GF-D8 (cell line): ENCODE measurements at places on chromosomes 1 and 21.

- DNase-seq: no peak
Observed at GRCh38 chr1:234592240-234592639, 17.7 kb downstream of the IRF2BP2 start.

GRCh38 chr1:62283986-62284385, 35.2 kb downstream of the KANK4 start:
- DNase-seq: no peak

DNA sequence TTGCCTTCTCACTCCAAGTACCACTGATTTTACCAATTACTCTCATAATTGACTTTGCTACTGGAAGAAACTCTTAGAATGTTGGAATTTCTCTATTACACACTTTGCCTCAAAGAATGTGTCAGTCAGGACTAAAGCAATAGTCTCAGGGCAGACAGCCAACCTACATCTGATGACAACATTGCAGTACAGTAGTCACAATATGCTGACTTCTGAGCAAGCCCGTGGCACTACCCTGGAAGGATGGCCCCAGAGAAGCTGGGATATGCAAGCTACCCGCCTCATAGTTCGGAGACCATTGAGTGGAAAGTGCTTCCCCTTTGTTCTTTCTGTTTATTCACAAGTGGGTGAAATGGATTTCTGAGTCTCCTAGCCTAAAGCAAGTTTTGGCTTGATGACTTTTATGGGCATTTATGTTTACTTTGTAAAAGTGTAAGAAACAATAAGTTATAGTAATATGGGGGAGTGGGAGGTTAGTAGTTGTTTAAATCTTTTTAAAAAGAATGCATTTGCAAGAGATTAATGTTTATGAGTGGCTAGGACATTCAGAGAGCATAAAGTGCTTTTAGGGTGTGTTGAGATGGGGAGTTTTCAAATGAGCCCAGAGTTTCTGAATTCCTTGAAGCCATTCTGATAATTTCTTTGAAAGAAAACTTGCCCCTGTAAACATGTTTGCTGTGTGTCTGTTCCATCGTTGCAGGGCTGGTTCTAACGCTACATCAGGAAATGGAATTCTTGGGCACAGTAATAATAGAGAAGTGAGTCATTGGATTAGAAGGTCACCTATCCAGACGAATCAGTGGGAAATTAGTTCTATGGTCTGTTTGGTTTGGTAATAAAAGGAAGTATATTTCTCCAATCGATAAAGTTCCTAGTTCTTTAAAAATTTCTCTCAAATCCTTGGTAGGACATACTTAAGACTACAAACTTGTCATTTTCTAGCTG, 63.8 kb downstream of the LMO4 start:
- DNase-seq: no peak

GRCh38 chr1:10387677-10388386, 11.0 kb upstream of the PGD start:
- peak; percentile 92 for DNase-seq

DNA sequence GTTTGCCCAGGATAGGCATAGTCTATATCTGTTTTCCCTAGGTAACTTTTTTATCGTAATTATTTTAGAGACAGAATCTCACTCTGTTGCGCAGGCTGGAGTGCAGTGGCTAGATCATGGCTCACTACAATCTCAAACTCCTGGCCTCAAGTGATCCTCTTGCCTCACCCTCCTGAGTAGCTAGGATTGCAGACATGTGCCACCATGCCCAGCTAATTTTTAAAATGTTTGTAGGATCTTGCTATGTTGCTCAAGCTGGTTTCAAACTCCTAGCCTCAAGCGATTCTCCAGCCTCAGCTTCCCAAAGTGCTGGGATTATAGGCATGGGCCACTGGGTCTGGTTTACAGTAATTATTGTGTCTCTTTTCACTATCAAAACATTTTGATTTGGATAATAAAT, 58.6 kb upstream of the SOX13 start:
- DNase-seq: no peak

DNA sequence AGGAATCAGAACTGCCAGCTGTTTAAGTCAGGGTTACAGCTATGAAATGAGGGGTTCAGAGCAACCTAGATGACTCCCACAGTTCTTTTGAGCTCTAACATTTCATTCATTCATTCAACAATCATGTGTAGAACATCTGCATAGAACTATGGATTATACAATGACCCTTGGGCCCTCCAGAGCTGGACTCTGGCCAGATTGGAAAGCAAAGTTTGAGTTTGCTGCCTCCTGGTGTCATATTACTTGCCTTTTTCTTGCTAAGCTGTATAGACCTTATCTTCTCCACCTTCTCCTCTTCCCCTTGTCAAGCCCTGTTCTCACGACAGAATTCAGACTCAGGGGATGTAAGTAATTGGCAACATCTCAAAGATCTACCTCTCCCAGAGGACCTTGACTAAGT, 4.0 kb downstream of the CASQ2 start:
- DNase-seq: no peak
